Hepatic stellate cell (primary cell): ENCODE measurements at places on chromosomes 13 and 19.

- DNase-seq, result peak; percentile 51
These were observed 4.9 kb downstream of the CSNK1G2 start for GRCh38 chr19:1945899-1946298.

DNA sequence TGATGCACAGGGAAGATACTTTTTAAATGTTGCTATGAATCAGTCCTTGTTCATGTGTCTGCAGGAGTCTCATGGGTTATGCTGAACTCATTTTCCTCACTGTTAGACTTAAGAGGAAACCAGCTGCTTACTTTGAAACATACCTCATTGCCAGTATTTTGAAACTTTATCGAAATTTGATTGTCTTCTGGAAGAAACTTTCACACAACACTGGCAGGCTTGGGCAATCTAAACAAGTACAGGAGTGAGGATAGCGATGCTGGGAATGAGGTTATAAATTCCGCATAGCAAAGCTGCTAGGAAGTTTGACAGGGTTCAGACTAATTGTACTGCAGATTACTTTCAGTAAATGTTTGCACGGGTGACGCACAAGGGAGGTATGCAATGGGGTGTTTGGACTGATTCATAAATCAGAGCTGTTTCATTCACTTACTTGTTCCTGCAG, 245.7 kb downstream of the DNAJC15 start:
- DNase-seq, result peak; percentile 41

DNA sequence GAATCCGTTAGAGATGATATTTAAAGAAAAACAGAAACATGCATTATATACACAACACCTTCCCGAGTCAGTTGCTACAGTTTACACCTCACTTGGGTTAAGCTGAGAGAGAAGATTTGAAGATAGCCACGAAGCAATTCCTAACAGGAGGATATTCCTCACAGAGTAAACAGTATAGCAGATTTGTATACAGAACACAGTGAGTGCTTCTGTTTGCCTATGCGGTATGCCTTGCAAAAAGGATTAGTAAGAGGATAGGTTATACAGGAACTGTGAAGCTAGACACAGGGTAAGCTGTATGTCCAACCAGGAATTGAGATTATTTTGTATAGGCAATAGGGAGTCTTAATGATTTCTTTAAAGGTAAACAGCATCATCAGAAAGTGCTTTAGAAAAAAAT, 471.8 kb downstream of the LIG4 start:
- DNase-seq, result no peak

- DNase-seq, result no peak
These were observed 585.5 kb downstream of the KCTD12 start for GRCh38 chr13:76300688-76301087.

DNA sequence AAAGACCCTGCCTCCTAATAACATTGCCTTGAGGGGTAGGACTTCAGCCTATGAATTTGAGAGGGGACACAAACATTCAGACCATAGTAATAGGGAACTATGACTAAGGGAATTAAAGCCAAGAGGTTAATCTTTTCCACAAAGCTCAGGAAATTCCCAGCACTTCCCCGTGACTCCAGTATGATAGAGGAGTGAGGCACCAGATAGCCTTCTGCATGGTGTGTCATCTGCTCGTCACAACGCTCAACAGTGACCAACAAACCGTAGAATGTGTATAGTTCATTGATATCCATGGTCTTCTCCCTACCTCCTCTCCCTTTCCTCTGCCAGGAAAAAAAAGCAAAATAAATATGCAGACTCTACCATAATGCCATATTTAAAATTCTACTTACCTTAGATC, 64.4 kb downstream of the B3GLCT start:
- no peak for DNase-seq

DNA sequence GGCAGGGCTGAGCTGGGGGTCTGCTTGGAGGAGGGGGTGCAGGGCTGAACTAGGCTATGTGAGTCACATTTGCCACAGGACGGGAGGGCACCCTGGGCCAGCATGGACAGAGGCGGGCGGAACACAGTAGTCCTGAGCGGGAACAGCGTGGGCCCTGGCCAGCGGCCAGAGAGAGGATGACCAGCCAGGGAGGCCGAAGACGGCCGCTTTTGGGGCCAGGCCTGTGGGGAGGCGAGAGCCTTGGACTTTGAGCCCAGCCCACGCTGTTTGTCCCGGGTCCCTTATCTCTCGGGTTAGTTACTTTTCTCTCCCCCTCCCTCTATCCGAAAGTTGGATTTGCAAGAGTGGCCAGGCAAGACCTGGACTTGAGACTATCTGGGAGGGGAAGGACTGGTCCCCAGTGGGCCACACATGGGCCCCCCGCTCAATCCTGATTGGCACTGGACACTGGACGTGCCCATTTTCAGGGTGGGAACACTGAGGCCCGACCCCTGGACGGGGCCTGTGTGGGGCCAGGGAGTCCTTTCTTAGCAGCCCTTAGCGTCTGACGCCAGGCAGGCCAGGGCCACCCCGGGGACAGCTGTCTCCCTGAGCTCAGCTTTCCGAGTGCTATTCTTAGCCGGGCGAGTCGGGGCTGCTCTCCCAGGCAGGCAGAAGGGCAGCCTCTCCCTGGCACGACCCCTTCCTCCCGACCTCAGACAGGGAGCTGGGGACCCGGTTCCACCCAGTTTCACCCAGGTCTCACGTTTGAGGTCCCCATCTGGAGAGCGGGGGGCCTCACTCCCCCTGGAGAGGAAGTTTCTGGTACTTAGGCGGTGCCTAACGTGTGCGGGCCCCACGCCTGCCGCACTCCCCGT, 833 bp downstream of the GAMT start:
- peak; percentile 77 for DNase-seq

DNA sequence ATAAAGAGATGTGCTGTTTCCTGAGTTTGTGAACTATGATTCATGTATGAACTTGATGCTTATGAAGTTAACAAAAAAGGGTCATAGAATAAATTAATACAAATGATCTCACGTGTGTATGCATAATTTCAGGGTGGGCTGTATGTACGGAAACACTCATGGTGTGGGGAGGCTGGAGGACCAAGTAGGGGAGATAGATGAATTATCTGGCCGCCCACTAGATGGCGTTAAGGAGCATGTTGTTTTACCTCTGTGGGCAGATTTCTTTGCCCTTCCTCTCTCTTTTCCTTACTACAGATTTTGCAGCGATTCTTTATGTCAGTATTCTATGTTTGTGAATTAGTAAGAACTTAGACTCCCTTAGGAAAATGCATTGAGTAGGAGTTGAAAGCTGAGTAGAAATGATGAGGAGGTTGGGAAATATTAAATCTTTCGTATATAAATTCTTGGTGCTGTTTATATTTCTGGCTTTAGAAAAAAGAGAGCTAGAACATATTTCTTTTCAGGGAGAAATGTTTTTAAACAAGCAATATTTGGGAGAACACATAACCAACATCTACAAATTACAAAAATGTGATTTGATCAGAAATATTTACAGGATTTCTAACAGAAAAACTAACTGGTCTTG, 47.4 kb upstream of the TMTC4 start:
- peak; percentile 52 for DNase-seq

- no peak for DNase-seq
These were observed 20.7 kb downstream of the SH3GL1 start for GRCh38 chr19:4379383-4380253.

GRCh38 chr19:41792513-41793413, 3.6 kb upstream of the CEACAM3 start:
- DNase-seq, result peak; percentile 27

DNA sequence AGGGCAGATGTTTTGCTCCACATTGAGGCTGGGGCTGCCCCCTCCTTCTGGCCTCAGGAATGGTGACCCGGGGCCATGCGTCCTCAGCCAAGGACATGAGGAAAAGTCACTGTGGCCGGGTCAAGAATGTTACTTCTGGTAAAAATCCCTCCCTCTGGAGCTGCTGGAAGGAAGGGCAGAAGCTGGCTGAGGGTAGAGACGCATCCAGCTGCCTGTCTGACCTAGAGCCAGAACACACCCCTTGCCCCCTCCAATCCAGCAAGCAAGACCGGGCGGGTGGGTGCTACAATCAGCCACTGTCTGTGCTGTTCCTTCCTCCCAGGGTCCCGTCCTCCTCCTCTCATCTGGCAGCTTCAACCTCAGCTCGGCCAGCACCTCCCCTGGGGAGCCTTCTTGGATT, 59.0 kb downstream of the PTPRS start:
- peak; percentile 45 for DNase-seq

- no peak for DNase-seq
These were observed 1.5 kb downstream of the KCNN4 start for GRCh38 chr19:43779147-43779819.

DNA sequence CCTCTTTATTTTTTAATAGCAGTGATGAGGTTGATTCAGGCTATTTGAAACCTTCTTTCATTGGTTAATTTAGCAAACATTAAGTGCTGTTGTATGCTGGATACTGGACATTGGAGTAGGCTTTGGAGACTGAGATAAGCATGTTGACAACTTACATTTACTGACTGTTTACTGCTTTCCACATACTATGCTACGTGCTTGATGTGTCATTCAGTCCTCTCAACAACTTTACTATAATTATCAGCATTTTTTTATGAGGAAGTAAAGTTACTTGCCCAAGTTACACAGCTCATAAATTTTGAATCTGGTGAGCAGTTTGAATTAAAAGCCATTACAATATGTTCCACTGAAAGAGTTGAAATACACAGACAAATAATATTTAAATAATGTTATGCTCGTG, 83.8 kb downstream of the GJA3 start:
- DNase-seq, result no peak

- no peak for DNase-seq
These were observed 50.7 kb downstream of the C1QTNF9 start for GRCh38 chr13:24360106-24360505.

DNA sequence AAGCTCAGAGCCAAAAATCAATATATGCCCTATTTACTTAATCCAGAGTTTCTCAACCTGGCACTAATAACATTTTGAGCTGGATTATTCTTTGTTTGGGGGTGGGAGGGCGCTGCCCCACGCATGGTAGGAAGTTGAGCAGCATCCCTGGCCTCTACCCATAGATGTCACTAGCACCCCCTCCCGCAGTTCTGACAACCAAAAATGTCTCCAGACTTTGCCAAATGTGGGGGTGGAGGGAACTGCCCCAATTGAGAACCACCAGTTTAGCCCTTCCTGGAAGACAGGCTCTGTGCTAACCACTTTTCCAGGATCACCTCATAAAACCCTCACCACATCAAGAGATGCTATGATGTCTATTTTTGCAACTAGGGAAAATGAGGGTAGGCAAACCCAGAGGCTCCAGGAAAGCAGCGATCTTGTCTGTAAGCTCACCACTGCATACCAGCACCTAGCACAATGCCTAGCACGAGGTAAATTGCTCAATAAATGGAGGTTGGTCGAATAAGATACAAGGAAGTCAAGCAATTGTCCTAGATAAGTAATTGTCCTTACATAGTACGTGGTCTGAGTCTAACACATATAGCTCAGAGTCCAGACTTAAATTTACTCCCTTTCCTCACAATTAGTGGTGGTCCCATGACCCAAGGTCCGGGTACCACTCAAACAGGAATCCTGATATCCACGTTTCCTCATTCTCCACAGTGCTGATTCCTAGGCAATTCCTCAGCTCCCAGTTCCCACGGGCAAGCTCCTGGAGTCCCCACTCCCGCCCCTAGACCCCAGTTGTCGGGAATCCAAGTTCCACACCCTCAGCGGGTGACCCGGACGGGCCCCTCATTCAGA, 892 bp downstream of the TRIR start:
- DNase-seq, result peak; percentile 68

DNA sequence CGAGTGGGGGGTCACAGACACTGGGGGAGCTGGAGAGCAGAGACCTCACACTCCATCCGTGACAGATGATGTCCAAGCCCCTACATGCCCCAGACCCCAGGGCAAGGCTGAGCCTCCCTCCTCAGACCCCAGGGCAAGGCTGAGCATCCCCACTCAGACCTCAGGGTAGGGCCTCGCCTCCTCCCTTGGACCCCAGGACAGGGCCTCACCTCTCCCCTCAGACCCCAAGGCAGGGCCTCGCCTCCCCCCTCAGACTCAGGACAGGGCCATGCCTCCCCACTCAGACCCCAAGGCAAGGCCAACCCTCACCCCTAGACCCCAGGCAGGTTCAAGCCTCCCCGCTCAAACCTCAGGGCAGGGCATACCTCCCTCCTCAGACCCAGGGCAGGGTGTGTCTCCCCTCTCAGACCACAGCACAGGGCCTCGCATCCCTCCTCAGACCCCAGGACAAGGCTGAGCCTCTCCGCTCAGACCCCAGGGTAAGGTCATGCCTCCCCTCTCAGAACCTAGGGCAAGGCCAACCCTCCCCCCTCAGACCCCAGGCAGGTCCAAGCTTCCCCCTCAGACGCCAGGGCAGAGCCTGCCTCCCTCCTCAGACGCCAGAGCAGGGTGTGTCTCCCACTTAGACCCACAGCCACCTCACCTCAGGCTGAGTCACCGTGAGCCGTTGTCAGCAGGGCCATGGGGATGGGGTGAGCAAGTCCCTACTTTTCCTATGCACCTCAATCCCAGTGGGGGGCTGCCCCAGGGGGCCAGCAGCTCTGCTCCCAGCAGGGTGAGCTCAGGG, 1.7 kb upstream of the S1PR4 start:
- peak; percentile 80 for DNase-seq

DNA sequence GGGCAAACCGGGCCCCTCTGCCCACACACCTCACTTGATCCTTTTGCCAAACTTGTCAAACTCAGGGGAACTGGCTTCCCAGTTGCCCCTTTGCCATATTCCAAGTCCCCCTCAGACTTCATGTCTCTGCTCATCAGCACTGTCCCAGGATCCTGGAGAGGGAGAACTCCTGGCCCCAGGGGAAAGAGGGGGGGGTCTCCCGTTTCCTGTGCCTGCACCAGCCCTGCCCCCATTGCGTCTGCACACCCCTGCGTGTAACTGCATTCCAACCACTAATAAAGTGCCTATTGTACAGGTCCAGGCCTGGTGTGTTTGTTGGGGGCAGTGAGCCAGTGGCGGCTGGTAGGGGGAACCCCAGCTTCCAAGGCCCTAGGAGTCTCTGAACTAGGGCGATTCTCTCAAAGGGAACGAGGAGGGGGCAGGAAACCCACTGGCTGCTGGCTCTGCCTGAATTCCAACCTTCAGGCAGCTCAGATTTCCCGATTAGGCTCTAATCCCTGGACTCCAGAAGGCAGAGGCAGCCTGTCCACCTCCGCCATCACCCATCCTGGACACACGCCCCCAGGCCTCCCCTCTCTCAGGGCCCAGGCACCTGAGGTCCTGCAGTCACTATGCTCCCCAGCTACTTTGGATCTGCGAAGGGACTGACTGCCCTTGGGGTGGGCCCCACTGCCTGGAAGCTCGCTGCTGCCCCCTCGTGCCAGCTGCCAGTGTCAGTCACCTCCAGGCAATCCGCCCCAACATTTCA, 9.7 kb upstream of the ILF3 start:
- peak; percentile 95 for DNase-seq

DNA sequence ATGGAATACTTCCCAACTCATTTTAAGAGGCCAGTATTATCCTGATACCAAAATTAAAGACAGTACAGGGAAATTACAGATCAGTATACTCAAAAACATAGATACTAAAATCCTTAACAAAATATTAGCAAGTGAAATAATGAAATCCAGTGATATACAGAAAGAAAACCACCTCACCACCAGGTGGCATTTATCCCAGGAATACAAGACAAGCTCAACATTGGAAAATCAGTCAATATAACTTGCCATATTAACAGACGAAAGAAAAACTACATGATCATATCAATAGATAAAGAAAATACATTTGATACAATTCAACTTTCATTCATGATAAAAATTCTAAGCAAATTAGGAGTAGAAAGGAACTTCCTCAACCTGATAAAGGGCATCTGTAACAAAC, 6.7 kb upstream of the GNA15 start:
- DNase-seq, result no peak
